Cortex of kidney (tissue), 1 donor: ENCODE measurements at places on chromosomes 7 and 10.

DNA sequence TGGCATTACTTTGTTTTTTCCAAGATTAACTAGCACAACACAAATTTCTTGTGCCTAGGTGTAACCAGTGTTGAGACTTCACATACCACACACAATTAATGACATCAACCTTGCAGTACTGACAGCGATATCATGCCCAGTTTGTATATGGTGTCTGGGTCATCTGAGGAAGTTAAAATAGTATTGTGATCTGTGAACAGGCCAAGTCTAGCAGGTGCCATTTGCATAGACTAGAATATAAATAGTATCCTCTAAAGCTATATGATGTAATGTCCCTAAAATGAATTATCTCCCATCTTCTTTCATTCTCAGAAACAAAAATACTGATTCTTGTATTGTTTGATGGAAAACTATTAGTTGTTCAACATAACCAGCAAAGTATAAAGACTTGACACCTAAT is 175.8 kb upstream of the KAT6B start:
- no peak for DNase-seq

GRCh38 chr7:20449176-20449575 is 118.5 kb downstream of the ITGB8 start:
- no peak for DNase-seq

GRCh38 chr10:23694446-23694920 is 255.6 kb downstream of the OTUD1 start:
- no peak for DNase-seq

DNA sequence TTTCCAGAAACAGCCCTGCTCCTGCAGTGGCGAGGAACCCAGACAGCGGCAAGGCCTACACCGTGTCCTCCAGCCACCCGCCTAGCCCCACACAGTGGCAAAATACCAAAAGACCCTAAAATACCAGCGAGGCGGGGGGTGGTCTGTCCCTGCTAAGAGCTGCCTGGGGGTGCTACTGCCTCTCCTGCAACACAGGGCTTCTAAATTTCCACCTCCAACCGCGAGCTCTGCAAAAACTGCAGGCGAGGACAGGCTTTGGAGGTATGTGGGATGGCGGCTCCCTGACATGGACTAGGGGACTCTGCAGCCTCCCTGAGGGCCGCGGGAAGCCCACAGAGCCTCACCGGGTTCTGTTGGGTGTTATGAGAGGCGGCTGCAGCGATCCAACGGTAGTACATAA is 122.3 kb downstream of the WDR37 start:
- DNase-seq: no peak

DNA sequence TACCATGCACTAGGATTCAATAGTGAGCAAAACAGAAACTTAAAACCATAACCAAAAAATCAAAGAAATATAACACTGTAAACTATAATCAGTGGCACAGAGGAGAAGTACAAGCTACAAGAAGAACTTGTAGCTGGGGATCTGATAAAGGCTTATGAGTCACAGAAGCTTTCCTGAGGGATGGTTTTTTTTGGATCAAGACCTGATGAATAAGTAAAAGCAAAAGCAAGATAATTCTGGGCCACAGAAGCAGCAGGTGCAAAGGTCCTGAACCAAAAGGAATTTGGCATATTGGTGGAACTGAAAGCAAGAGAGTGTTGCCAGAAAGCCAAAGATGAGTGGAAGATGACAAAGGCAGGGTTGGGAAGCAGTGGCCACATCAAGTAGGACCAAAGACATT is 37.4 kb upstream of the BET1 start:
- no peak for DNase-seq

GRCh38 chr10:91022390-91022789 is 101.5 kb upstream of the ANKRD1 start:
- no peak for DNase-seq

DNA sequence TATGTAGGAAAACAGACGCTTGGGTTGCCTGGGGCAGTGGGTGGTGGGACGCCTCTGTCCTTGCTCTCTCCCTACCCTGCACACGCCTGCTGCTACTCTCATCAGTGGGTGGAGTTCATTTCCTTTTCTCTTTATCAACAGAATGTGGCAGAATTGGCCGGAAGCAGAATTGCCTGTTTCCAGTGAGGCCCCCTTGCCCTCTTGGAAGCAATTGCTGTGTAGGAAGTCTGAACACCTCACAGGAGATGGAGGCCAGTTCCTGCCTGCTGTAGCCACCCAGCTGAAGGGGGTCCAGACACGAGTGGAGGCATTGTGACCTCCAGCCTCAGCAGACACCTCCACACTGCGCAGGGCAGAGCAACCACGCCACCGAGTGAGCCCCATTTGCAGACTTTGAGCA is 331.6 kb upstream of the ZNF32 start:
- no peak for DNase-seq

DNA sequence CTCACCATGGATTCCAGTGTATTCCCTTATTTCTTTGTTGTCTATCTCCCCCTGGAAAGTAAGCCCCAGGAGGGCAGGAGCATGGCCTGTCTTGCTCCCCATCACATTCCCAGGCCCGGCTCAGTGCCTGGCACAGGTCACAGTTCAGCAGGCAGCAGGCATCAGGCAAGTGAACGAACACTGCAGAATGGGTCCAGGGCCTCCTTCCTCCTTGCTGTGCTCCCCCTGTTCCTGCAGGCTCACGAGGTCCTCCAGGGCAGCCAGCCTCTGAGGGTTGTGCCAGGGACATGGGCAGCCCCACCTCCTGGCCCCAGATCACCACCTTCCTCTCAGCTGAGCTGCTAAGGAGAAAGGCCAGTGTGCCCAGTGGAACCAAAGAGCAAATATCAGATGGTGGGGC is 41.8 kb downstream of the PDLIM1 start:
- DNase-seq: no peak

GRCh38 chr7:106018566-106019469 is 55.8 kb downstream of the CDHR3 start:
- no peak for DNase-seq
